ENCODE measurements at places on chromosomes 13 and 19. TPM values are rescaled to one million over a fixed set of nuclear protein-coding genes. Genes with fewer than 3 reads are reported as not detected.

DNA sequence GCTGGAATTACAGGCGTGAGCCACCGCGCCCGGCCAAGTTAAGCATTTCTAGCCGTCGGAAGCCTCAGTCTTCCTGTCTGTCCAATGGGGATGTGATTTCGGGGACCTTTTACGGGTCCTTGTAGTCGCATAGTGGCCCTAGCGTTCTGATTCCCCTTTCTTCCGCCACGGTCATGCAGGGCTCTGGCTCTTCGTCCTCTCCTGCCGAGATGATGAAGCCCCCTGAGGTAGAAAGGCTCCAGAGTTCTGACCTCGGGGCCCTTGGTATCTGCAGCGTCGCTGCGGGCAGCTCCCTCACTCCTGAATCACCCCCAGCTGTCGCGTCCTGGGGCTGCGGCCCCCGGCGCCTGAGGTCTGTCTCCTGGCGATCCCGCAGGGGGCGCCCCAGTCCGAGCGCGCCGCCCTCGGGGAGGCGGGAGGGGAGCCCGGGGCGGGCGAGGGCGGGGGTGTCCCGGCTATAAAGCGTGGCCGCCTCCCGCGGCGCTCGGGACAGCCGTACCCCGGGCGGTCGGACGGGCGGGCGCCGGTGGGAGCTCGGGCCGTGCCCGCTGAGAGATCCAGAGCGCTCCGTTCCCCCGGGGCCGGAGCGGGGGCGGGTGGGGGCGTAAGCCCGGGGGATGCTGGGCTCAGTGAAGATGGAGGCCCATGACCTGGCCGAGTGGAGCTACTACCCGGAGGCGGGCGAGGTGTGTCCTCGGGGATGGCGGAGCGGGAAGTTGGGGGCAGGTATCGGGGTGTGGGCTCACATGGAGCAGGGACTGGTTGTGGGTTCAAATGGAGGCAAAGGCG is at the start of gene FOXA3:
Gene FOXA3 (plus strand): TSS at position 487 of the 789 bp plus-strand sequence. CDS start 131 bp downstream, at position 618.
- DNase-seq = peak; percentile 56

- peak; percentile 92 for DNase-seq
These were observed 89.8 kb downstream of the ZNF557 start for GRCh38 chr19:7159105-7159933.

- no peak for DNase-seq
These were observed 45.9 kb upstream of the ATP11A start for GRCh38 chr13:112643759-112644459.

GRCh38 chr19:45793876-45794275 is 1.2 kb upstream of the DMWD start:
- DNase-seq = no peak

DNA sequence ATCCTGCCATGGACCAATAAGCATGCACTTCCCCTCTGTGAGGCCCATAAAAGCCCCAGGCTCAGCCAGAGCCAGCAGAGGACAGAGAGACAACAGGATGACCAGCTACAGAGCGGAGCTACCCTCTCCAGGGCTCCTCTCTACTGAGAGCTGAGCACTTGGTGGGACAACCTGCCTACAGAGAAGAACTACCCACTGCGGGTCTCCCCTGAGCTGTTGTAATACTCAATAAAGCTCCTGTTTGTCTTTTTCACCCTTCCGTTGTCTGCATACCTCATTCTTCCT is 7.5 kb upstream of the BAX start:
- DNase-seq = no peak

Gene PSG1
- total RNA-seq = not detected

Measured in heart left ventricle (tissue), 16 donors.